ENCODE measurements at places on chromosomes 2 and 18.

- DNase-seq: peak; percentile 74
Observed at GRCh38 chr2:239358062-239358754, 42.6 kb downstream of the HDAC4 start.

DNA sequence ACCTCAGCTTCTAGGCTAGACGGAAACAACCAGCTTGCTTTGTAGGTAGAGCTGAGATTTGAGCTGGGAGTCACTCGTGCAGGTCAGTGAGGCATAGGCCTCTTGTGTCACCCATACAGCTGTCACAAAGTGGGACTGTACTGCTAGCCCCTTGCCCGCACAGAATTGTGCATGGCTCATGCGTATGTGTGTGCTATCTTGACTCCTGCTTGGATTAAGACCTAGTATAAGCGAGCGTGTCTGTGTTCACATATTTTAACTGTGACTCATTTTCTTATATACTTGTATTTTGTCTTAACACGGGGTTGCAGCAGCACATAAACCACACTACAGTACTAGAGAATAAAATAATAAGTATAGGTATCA is 20.1 kb downstream of the CEP68 start:
- no peak for DNase-seq

GRCh38 chr18:23945416-23946079 is 69.0 kb upstream of the TTC39C start:
- no peak for DNase-seq

GRCh38 chr2:15761056-15761455 is 169.4 kb downstream of the DDX1 start:
- DNase-seq: no peak

DNA sequence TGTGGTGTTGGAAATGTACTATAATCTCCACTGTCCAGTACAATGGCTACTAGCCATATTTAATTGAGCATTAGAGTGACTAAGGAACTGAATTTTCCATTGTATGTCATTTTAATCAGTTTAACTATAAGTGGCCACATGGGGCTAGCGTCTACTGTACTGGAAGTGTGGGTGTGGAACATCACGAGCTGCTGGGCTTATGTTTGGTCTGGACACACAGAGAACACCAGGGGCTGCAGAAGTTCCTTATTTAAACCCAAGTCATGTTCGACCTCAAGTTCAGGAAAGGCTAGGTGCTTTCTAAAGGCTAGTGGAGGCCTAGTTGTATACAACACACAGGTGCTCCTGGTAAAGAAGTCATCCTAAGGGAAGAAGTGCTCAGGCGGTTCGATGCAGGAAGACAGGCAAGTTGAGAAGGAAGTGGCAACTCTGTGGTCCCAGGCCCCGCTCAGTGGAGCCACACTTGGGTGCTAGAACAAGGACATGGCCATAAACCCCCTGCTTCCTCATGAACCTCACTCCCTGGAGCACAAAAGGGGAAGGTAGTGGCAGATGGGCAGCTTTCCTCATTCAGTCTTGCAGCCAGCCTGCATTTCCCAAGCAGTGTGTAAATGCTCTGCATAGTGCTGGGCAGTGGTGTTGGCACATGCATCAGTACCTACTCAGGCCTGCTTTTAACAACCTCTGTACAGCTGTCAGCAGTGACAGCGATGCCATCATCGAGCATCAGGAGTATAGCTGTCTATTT is 13.3 kb downstream of the LGALSL start:
- DNase-seq: no peak

GRCh38 chr18:62998443-62998842 is 283.1 kb downstream of the PHLPP1 start:
- no peak for DNase-seq

- DNase-seq: no peak
Observed at GRCh38 chr2:226660526-226660925, 139.1 kb downstream of the IRS1 start.

GRCh38 chr18:78611201-78611800 is 368.3 kb upstream of the SALL3 start:
- no peak for DNase-seq

- DNase-seq: no peak
Observed at GRCh38 chr2:113886479-113887008, 3.3 kb upstream of the ACTR3 start.

DNA sequence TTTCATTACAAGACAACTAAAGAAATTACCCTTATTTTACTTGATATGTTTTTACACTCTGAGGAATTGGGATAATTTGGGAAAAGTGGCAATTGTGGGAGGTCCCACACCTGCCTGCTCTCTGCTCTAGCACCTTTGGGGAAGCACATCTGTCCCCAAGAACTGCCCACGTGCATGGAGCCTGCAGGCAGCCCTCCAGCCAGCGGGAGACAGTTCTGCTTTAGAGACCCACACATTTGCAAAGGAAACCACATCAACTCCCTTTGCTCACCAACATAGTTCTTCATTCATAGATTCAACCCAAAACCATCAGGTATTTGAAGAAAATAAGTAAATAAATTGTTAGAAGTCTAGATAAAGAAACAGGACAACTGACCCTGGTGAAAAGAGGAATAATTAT is 239.9 kb upstream of the ID2 start:
- no peak for DNase-seq

GRCh38 chr2:119523383-119523951 is 816 bp downstream of the SCTR start:
- no peak for DNase-seq

DNA sequence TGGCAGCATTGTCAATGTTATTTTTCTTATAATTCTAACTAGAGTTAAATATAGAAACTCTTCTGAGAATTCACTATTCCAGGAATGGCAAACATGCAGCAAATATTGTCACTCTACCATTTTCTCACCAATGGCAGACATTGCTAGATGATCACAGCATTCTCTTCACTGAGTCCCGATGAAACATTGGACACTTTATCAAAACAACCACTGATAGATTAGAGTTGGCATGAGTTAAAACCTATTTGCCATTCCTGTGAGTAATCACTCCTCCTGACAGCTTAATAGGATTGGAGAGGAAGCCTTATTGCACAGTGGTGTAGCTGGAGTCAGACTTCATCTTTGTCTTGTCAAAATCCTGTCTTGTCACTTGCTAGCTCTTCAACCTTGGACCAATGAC is 163.9 kb upstream of the THUMPD2 start:
- DNase-seq: no peak

DNA sequence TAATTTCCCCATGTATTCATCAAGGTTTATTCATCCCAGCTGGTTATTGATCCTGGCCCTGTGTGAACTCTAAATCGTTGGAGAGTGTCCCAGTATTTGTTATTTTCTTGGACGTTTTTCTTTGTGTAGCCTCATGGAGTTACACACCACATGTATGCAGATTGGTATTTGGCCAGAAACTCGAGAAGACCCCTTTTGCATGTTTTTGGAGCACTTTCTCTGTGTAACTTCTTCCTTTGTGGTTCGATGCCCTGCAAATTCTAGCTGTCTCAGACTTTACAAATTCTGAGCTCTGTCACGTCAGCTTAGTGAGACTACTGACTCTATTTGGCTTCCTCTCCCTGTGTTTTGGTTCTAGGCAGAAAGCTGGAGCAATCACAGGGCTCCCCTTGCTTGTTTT is 198.7 kb downstream of the MCFD2 start:
- DNase-seq: no peak

DNA sequence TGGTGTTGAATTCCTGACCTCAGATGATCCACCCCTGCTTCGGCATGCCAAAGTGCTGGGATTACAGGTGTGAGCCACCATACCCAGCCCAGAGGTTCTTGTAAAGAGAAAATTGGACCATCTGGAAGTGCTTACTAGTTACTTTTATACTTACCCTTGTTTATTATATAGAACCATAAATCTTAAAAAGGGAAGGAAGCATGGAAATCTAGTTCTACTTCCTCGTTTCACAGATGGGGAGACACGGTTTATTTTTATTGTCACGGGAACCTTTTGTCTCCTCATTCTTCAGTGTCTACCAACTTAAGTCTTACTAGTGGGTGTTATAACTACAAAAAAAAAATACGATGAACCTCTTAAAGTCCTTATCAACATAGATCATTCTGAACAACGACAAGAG is 45.8 kb upstream of the PDK1 start:
- no peak for DNase-seq

- no peak for DNase-seq
Observed at GRCh38 chr2:154758871-154759270, 60.4 kb downstream of the KCNJ3 start.

GRCh38 chr18:59268721-59269562 is 4.3 kb downstream of the RAX start:
- DNase-seq: peak; percentile 20

DNA sequence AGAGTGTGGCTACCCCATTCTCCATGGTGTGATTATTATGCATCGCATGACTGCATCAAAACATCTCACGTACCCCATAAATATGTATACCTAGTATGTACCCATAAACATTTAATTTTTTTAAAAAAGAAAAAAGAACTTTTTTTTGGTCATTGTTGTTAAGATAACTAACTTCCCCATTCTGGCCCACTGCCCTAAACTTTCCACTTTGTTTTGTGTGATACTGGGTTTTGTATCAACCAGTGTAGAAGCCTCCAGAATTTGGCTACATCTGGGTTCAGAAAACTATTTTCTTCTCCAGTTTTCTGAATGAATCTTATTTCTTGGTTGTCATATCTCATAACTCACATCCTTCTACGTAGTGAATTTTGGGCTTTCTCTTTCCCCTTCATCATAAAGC is 62.3 kb upstream of the NABP1 start:
- DNase-seq: no peak

- DNase-seq: no peak
Observed at GRCh38 chr18:51153659-51154371, 43.7 kb downstream of the MEX3C start.

GRCh38 chr2:120502761-120503160 is 156.8 kb downstream of the INHBB start:
- DNase-seq: no peak

DNA sequence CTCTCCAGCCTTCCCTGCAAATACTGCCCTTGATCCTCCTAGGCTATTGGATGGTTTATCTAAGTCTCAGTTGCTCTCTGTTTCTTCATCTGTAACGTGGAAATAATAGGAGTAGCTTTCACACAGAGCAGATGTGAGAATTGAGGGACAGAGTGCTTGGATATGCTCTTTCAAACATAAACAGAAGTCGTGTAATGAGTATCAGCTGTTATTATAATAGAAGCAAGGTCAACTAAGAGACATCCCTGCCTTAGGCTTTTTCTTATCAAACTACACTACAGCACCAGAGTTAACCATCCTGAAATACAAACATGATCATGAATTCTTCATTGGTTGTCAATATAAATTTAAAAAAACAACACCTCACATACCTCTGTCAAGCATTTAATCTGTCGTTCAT is 138.2 kb downstream of the DOK6 start:
- no peak for DNase-seq

DNA sequence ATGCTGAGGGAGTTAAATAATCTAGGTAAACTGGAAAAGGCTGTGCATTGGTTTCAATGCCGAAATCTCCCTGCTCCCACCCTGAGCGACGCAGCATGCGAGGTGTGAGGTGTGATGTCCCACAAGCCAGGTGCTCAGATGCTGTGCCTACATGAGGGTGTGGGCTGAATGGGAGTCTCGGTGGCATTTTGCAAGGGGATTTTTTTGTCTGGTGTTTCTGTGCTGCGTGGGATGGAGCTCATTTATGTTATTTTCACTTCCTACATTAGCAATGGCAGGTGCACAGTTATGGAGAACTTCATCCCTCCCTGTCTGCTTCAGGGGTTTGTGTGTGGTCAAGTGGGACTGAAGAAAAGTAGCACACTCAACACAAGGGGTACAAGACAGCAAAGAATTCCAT is 110.2 kb upstream of the CCDC68 start:
- no peak for DNase-seq

DNA sequence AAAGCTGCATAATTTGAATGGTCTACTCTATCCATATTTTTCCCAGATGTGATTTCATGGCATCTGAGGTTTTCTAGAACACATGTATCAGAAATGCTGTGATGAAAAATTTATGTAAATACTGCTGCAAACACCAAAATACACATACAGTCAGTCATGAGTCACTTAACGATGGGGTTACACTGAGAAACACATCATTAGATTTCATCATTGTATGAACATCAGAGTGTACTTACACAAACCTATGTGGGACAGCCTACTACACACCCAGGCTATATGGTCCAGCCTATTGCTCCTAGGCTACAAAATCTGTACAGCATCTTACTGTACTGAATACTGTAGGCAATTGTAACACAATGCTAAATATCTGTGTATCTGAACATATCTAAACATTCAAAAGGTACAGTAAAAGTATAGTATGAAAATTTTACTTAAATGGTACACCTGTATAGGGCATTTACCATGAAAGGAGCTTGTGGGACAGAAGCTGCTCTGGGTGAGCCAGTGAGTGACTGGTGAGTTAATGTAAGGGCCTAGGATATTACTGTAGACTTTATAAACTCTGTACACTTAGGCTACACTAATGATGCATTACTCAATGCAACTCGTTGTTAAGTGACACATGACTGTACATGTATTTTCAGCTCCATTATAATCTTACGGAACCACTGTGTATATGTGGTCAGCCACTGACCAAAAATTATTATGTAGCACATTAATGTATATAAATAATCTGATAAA is 33.5 kb downstream of the PNO1 start:
- DNase-seq: no peak

DNA sequence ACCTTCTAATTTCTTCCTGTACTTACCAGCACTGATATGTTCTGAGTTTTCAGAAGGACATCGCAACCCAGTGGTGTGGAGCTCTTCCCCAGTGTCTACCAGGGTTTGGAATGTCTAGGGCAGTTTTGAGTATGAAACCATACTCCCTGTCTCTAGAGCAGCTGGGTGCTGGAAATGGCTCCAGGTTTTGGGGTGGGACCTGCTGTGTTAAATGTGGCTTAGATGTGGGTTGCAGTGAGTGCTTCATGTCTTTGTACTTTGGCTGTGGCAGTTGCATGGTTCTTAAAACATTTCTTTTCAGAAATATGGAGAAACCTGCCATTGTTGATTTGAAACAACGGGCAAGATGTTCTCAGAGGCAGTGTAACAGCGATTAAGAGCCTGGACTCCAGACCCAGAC is 48.5 kb downstream of the ACSL3 start:
- DNase-seq: no peak

GRCh38 chr2:144683107-144683753 is 163.3 kb upstream of the ZEB2 start:
- no peak for DNase-seq

DNA sequence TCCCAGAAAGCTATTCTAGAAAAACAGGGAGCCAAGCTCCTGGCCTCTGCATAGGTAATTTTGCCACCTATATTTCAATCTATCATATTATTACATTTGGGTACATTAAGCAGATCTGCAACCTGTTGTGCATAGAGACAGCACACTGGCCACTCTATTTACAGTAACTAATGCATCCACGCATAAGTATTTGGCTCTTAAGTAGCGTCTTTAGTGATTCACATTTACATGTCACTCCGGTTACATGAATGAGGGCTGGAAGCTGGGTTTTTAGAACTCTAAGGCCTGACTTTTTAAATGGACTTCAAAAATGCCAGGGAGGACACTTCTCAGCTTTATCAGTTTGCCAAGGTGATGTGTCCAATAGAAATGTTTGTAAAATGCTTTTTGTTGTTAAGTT is 97.7 kb downstream of the NYAP2 start:
- no peak for DNase-seq

GRCh38 chr2:64650296-64650695 is 3.4 kb downstream of the SERTAD2 start:
- DNase-seq: no peak

GRCh38 chr2:144071461-144071860 is 448.5 kb downstream of the ZEB2 start:
- no peak for DNase-seq

GRCh38 chr2:120604767-120605166 is 130.9 kb upstream of the GLI2 start:
- no peak for DNase-seq

Data from DMS153 (cell line).